ENCODE measurements at places on chromosomes 2 and 18.

DNA sequence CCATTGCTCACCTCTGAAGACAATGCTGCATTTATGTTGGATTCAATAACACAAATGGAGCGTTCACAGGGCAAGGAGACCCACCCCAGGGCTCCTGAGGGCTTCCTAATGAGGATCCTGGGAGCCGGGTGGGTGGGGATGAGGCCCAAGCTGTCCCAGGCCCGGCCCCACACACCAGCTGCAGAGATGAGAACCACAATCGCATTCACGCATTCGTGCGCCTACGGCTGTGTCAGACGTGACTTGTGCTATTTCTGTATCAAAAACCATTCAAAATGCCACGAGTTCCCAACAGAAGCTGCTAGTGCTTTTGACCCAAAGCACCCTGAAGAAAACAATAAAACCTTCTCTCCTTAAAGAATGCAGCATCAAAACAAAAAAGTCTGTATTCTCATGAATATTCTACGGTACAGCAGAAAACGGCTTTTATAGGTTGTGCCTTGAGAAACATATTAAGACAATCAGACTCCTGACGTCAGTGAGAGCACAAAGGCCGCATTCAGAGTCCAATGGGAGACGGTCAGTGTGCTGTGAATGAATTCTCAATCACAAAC lies 205.4 kb downstream of the HDAC4 start:
- no peak for DNase-seq

DNA sequence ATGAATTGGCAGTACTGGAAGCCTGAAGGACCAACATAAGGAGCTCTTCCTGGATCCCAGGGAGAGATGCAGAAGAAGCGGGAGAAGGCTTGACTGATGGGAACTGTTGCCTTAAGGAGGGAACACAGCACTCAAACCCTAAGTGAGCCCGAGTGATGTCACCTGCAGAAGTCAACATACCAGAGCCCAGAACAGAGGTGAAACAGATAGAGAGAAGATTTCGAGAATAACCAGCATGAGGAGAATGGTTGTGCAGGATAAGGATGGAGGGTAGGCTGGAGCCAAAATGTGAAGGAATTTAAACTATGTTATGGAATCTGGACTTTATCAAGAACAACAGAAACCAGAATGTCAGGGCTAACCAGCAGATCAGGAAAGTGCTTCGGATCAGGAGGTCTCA lies 463.1 kb upstream of the DDX18 start:
- no peak for DNase-seq

DNA sequence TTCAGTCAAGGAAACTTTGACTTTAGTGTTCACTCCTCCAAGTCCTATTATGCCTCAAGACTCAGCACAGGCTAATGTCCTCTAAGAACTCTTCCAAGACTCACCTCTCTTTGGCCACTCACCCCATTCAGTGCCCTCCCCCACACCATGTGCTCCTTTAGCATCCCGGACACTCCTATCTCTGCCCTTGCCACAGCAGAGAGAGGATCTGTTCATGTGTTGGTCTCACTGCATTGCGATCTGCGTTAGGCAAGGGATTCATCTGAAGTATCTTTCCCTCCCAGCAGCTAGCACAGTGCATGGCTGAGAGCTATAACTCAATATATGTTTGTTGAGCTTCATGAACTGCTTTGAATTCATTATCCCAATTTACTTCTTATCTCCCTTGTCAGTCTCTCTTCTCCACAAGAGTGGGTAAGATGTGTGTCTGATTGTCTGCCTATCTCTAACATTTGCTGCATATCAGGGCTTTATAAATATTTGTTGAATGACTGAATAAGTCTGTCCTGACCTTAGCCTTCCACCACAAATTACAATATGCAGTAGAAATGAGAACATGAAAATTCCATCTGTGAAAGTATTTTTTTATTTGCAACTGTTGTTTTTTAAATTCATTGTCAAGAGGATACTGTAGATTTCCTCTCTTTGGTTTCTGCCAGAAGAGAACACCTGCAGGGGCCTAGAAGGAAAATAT lies 179.9 kb upstream of the NCKAP5 start:
- DNase-seq: no peak

DNA sequence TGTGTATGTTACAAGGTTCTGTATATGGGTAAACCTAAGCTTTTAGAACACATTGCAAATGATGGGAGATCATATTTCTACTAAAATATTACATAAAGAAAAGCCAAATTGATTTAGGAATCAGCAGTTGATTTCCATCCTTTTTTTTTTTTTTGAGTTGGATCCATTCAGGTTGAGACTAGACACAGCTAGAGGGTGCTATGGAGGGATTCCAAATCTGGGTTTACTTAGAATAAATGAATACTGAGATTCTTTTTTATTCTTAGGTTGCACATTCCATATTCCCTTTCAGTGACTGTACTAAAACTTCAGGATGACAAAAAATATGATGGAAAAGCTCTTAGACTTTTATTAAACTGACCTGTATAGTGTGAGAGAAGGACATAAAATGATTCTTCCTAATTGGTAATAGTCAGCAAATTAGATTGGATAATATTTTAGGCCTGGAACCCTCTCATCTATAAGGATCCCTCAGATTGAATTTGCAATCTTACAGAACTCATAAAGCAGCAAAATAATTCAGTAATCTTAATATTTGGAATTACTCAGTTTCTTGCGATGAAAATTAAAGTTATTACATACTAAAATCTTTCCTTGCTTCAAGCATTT lies 183.3 kb upstream of the SESTD1 start:
- DNase-seq: no peak

- DNase-seq: no peak
Observed at GRCh38 chr18:59916746-59917145, 16.9 kb downstream of the PMAIP1 start.

- DNase-seq: no peak
Observed at GRCh38 chr2:109238580-109238979, 109.6 kb downstream of the SH3RF3 start.

GRCh38 chr2:127712999-127713398 lies 11.7 kb downstream of the SFT2D3 start:
- DNase-seq: no peak

DNA sequence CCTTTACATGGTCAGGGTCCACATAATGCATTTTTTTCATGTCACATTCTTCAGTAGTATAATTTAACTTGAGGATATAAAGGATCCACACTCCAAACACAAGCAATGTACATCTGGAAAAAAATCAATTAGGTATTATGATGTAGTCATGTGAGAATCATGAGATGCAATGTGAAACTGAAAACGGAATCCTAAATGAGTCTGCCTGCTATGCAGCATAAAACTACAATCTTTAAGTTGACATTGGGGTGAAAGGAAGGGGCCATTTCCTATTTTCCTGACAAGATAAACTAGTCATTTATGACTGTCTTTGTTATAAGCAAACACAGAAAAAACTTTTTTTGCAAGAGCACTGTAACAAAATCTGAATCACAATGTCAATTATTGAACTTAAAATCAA lies 27.6 kb downstream of the ST3GAL5 start:
- no peak for DNase-seq

Data from NCI-H1417 treated with DMSO at 0.1 percent for 48 hours (cell line).